AG10803 (cell line): ENCODE measurements at places on chromosomes 2 and 18.

- DNase-seq = no peak
These were observed 138.3 kb downstream of the PXDN start for GRCh38 chr2:1606046-1606400.

DNA sequence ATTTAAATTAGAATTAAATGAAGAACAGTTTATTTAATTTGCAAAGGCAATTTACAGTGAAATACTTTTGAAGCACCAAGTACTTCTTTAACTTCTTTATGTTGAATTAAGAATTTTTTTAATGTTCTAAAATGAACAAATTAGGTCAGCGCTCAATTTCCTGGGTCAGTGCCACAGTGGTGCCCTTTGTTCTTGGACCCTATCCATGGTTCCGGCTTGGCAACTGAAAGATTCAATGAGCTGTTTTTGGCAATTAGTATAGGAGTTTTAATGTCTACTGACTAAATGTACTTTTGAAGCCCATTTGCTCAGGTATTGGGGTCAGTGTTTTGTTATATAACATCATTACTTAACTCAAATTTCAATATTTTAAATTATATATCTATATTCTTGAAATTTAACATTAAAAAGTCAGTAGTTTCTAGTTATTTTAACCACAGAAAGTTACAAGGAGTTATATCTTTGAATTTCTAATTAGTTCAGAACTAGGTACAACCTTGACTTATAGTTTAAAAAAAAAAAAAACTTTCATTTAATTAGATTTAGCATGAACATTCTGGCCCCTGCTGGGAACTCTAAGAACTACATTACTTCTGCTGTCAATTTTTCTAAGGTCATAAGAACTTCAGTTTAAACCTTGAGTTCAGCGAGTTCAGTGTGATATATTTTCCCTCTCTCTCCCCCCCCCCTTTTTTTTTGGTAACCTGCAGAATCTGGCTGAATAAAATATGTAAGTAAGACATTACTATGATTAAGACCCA lies 7.6 kb upstream of the MSTN start:
- peak; percentile 74 for DNase-seq

GRCh38 chr2:217398860-217399259 lies 539.0 kb upstream of the TNP1 start:
- DNase-seq = no peak

- no peak for DNase-seq
These were observed 52.0 kb downstream of the KIF5C start for GRCh38 chr2:148926981-148927401.

GRCh38 chr18:74175658-74176057 lies 27.3 kb downstream of the TIMM21 start:
- DNase-seq = no peak

- peak; percentile 13 for DNase-seq
These were observed 360.2 kb downstream of the ALK start for GRCh38 chr2:29561181-29561580.

DNA sequence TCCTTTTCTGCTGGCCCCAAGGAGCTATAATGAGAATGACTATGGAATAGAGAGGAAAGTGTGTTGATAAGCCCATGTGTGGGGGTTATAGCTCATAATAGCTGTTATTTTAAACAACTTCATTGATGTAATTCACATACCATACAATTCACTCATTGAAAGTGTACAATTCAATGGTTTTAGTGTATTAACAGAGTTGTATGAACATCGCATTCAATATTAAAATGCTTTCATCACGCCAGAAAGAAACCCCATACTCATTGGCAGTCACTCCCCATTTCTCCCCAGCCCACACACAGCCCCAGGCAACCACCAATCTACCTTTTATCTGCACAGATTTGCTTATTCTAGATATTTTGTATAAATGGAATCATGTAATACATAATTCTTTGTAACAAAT lies 139.6 kb upstream of the CYP1B1 start:
- no peak for DNase-seq

- no peak for DNase-seq
These were observed 284.0 kb upstream of the MC4R start for GRCh38 chr18:60656553-60656952.

GRCh38 chr2:148781544-148781943 lies 93.5 kb upstream of the KIF5C start:
- DNase-seq = no peak

DNA sequence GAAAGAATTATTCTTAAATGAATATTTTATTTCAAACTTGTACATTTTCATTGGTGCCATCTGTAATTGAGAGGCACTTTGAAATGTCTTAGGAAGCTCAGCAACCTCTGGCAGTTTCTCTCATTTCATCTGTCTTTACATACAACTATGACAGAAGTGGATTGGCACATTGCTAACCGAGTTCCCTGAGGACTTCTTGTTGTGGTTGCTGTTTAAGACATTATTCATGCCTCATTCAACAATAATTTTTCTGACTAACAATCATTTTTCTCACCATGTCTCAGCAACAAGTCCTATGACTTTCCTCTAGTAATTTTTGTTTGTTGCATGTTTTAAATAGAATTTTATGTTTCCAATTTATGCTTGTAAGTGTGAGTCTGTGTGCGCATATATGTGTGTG lies 284.0 kb upstream of the CWC22 start:
- DNase-seq = peak; percentile 65

GRCh38 chr2:46915281-46915810 lies at the start of gene MCFD2:
MCFD2 (minus strand) TSS chr2:46915806; CDS start chr2:46909171, 6,635 bp downstream.
- peak; percentile 51 for DNase-seq

DNA sequence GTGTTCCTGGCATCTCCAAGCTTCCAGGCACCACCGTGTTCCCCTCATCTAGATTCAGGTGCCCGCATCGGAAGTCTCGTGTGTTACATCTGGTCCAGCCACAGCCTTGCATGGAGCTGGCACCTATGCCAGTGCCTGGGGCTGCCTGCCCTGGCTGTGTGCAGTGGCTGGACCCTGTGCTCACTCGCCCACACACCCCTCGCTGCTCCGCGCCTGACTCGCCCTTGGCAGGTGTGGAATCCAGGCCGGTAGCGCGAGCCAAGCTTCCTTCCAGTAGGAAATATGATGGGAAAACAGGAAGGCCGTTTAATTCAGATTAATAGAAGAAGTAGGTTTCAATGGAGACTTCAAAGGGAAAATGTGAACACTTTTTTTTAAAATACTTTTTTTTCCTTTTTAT lies 78.0 kb downstream of the PTPN4 start:
- DNase-seq = no peak
